ENCODE measurements at places on chromosomes 1 and 21.

- DNase-seq = no peak
Measured at GRCh38 chr1:75132812-75133619, 1.2 kb upstream of the LHX8 start.

GRCh38 chr1:103307751-103308150 is 199.4 kb upstream of the COL11A1 start:
- no peak for DNase-seq

DNA sequence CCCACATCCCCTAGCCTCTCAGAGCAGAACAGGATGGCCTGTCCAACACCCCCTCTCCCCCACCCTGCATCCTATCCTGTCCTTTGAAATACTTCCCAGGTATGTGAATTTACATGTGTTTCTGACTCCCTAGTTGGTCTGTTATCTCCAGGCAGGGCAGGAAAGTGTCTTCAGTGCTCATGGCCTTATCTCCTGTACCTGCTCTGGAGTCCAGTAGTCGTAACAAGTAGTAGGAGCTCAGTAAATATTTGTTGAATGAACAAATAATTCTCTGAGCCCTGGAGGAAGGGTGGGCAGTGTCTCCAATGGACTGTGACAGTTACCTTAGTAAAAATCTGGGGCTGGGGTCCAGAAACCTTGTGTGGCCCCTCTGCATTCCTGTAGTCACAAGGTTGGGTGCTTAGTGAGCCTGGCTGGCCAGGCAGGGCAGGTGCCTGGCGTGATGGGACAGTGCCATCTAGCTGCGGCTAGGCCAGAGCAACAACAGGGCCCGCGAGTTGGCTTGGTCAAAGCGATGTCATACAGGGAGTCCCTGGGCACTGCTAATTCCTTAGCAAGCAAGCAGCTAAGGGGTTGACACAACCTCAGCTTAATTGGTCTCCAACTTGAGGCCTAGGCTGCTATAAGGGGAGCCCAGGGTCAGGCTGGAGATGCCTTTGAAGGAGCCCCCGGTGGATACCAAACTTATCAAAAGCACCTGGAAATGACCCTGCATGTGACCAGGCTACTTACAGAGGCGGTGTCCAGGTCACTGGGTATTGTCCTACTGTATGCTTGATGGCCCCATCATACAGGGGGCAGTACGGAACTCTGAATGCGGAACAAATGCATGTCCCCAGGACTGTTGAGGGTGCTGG is 89.0 kb upstream of the PPM1J start:
- DNase-seq = peak; percentile 86

GRCh38 chr1:89566761-89567174 is 42.1 kb downstream of the LRRC8B start:
- no peak for DNase-seq

DNA sequence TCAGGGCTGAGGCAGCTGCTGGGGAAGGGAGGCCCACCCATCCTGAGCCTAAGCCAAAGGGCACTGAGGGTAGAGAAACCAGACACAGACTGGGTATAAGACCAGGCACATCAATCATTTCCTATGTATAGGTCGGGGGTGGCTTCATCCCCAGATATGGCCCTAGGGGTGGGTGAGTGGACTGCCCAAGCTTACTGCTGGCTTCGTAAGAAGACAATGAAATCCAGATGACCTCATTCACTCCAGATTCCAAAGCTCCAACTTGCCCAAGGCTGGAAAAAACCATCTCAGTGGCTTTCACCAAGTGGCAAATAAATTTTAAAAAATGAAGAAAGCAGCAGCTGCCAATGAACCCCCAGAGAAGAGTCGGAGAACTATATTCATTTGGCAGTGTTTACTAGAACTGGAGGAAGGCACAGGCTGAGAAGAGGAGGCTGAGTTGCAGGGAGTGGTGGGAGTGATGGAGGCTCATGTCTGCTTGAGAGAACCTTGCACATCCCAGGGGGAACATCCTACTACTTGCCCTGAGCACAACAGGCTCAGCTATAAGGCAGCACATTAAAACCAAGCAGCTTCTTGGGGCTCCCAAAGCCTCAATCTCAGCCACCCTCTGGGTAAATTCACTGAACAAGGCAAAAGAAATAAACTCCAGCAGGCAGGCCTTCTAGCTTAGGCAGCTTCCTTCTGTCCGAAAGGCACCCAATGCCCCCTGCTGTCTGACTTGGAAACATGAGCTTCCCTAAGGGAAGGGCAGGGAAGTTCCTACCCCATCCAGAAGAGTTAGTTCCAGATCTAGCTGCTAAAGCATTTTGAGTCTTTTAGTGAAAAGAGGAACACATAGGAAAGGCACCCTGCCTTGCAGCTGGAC is 14.1 kb downstream of the PEA15 start:
- peak; percentile 69 for DNase-seq

GRCh38 chr1:6545276-6546112 is 8.8 kb downstream of the NOL9 start:
- no peak for DNase-seq

DNA sequence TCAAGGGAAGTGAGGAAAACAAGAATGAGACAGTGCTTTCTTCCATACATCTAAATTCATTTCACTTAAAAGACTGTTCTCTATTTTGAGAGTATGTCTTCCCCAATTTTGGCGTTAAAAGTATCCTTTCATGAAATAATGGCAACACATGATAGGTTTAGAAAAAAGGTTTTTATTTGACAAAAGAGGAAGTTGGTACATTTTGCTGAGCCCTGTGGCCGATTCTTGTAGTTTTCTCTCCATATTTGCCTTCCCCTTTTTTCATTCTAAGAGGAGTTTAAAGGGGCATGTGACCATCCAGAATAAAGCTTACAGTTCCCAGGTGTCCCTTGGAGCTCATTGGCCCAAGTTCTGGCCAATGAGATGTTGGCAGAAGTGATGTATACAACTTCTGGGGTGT is 140.4 kb upstream of the KCNE2 start:
- DNase-seq = no peak

GRCh38 chr1:3869751-3870301 is 12.6 kb downstream of the DFFB start:
- peak; percentile 47 for DNase-seq

GRCh38 chr1:183633676-183634343 is 1.8 kb downstream of the ARPC5 start:
- DNase-seq = no peak

GRCh38 chr1:201883786-201884185 is 4.9 kb upstream of the SHISA4 start:
- no peak for DNase-seq

GRCh38 chr1:224882264-224882663 is 47.2 kb upstream of the DNAH14 start:
- DNase-seq = no peak

DNA sequence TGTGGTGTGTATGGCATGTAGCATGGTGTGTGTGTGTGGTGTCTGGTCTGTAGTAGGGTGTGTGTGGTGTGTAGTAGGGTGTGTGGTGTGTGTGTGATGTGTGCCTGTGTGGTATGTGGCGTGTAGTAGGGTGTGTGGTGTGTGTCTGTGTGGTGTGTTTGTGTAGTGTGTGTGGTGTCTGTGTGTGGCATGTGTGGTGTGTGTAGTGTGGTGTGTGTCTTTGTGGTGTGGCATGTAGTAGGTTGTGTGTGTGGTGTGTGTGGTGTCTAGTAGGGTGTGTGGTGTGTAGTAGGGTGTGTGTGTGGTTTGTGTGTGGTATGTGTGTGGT is 85.5 kb downstream of the SYT2 start:
- peak; percentile 25 for DNase-seq

GRCh38 chr1:203150511-203151297 is 23.2 kb downstream of the ADORA1 start:
- no peak for DNase-seq

DNA sequence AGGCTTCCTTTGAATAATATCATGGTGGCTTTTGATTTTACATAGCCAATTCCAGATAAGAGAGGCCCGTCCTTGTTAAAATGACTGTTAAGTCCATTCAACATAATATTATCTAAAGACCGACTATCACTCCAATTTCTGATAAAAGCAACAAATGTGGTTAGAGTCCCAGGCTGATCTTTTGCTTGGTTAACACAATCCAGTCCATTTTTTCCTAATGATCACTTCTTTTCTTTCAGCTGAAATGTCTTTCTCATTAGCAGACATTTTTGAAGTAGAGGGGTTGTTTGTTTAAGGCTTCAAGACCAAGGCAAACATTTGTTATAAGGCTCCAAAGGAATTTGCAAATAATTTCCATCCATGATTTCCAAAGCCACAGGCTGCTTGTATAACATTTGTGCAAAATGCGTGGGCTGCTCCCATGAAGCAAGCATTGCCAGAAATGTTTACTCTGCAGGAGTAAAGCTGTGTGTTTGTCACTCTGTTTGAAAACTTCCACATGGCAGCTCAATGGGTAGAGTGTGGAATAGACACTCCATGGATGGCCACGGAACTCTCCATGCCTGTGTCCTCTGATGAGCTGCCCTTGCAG is 111.5 kb downstream of the PSMG1 start:
- peak; percentile 44 for DNase-seq

- no peak for DNase-seq
Measured at GRCh38 chr1:37150986-37151385, 116.7 kb upstream of the GRIK3 start.

- DNase-seq = no peak
Measured at GRCh38 chr1:165992533-165992932, 165.1 kb downstream of the UCK2 start.

DNA sequence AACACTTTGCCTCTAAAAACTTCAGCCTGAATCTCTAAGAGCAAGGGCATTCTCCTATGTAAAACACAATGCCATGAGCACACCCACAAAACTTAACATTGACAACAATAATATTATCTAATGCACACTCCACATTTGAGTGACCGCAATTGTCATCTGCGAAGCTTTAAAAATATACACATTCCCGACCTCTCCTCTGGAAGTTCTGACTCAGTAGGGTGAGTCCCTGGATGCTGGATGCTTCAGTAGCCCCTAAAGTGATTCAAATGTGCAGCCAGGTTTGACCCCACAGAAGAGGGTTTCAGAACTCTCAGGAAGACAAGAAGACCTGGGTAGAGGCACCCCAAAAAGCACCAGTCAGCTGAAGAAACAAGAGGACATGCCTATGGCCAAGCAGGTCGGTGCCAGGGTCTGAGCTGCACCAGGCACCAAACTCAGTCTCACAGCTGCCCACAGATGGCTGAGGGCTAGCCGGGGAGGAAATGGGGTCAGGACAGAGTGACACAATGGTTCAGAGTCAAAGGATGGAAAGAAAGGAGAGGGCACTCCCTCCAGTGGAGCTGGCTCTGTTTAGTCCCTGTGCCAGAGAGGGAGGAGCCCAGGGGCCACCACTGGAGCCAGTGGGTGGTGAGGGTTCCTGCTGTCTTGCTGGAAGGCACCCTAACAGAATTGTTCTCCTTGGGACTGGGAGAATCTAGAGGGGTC is 17.4 kb downstream of the PIK3C2B start:
- DNase-seq = no peak

GRCh38 chr21:39685991-39686390 is 59.0 kb upstream of the IGSF5 start:
- DNase-seq = no peak

- DNase-seq = no peak
Measured at GRCh38 chr1:192943108-192943507, 116.1 kb downstream of the UCHL5 start.

GRCh38 chr1:203369666-203370065 is 18.7 kb upstream of the FMOD start:
- DNase-seq = no peak

DNA sequence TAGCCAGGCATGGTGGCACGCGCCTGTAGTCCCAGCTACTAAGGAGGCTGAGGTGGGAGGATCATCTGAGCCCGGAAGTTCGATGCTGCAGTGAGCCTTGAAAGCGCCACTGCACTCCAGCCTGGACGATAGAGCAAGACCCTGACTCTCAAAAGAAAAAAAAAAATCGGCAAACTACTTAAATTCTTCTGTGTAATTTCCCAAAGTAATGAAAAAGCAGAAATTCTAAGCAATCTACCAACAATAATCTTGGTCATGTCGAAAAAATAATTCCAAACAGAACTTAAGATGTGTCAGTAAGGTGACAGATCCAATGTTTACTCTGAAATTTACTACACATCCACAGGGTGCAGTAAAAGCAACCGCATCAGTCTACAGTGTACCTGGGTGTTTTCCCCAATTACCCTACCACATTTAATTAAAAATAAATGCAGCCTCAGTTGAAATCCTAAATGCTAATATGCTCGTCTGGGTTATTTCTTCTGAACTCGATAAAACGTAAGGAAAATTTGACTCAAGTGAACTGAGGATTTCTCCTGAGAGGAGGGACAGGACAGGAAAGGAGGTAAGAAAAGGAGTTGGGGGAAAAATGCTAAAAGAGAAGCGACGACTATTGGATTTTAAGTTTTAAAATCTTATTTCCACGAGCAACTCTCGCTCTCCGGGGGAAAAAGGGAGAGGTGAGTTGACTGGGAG is 801 bp downstream of the EPRS1 start:
- peak; percentile 12 for DNase-seq

- DNase-seq = no peak
Measured at GRCh38 chr1:176648556-176648955, 185.6 kb downstream of the PAPPA2 start.

- DNase-seq = no peak
Measured at GRCh38 chr1:237033061-237033460, 8.9 kb upstream of the RYR2 start.

- DNase-seq = no peak
Measured at GRCh38 chr1:221620437-221621384, 121.2 kb downstream of the DUSP10 start.

GRCh38 chr1:7967196-7967595 is 5.7 kb downstream of the PARK7 start:
- DNase-seq = no peak

- DNase-seq = no peak
Measured at GRCh38 chr1:41368366-41368765, 7.1 kb downstream of the FOXO6 start.

- DNase-seq = no peak
Measured at GRCh38 chr1:115862403-115862802, 21.5 kb upstream of the NHLH2 start.

DNA sequence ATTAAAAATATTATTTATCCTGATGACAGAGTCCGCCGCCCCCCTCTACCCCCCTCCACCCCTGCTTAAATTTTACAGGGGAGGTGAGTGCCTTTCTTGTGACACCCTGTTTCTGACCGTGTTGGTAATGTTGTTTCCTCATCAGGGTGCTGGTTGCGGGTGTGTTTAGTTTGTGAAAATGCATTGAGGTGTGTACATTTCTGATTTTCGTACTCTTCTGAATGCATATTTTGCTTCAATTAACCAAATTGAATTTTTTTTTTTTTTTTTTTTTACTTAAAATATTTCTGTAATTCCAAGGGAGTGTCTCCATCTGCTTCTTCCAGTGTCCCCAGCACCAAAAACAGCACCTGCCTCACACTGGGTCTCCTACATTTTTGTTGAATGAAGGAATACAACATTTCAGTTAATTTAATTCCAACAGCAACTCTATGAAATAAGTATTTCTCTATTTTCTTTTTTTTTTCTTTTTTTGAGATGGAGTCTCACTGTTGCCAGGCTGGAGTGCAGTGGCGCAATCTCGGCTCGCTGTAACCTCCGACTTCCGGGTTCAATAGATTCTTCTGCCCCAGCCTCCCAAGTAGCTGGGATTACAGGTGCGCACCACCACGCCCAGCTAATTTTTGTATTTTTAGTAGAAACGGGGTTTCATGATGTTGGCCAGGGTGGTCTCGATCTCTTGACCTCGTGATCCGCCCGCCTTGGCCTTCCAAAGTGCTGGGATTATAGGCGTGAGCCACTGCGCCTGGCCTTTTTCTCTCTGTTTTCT is 5.6 kb upstream of the SLC2A1 start:
- DNase-seq = no peak
